Posterior cingulate gyrus (tissue), 11 donors: ENCODE measurements at places on chromosomes 5 and 9.

DNA sequence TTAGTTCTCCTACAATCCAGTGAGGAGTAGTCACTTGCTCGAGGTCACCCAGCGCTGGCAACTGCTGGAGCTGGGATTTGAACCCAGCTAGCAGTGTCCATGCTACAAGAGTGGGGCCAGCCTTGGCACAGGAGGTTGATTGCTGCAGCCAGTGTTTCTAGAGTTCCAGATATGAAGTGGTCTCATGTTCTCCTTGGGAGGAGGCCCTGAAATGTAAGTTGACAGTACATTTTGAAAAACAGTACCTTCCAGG, 802 bp downstream of the CCDC107 start:
- DNase-seq: no peak

GRCh38 chr5:71830681-71831539, 111.8 kb downstream of the CARTPT start:
- DNase-seq: peak; percentile 50

DNA sequence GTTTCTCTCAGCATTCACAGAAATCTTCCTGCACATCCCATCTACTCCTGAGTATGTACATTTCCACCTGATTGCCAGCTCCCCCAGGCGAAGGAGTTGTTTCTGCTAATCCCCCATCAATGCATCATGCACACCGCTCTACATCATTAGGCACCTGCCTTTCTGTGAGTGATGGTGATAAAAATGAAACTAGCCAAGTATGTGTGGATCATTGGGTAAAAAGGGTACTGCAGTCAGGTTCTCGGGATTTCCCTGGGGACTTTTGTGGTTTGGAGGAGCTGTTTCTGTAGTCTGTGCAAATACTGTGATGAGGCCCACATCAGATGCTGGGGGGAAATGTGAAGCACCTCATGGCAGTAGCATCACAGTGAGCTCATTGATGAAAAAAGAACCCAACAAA, 30.4 kb downstream of the CAMK4 start:
- no peak for DNase-seq

- DNase-seq: no peak
These were observed 16.8 kb downstream of the GLT6D1 start for GRCh38 chr9:135622415-135623020.

- DNase-seq: no peak
These were observed 413.4 kb downstream of the TMEM38B start for GRCh38 chr9:106107716-106108115.

GRCh38 chr9:78029551-78030295, 1.9 kb downstream of the GNAQ start:
- no peak for DNase-seq

GRCh38 chr5:40717281-40717680, 37.6 kb downstream of the PTGER4 start:
- no peak for DNase-seq

DNA sequence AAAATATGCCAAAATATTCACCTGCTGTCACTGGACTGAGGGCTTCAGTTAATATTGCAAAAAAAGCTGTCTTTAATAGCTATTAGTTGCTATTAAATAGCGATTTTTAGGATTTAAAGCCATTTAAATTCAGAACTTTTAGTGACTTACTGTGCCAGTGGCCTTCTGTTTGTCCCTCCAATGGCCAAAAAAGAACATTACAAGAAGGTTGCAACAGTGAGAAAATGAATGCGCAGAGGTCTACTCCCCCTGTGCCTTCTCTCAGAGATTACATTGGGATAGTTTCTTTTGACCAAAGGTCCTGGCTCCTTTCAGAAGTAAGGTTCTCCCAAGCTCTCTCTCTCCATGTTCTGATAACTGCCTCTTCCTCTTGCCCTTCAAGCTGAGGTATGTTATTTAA, 930.3 kb upstream of the ARRDC3 start:
- DNase-seq: no peak

DNA sequence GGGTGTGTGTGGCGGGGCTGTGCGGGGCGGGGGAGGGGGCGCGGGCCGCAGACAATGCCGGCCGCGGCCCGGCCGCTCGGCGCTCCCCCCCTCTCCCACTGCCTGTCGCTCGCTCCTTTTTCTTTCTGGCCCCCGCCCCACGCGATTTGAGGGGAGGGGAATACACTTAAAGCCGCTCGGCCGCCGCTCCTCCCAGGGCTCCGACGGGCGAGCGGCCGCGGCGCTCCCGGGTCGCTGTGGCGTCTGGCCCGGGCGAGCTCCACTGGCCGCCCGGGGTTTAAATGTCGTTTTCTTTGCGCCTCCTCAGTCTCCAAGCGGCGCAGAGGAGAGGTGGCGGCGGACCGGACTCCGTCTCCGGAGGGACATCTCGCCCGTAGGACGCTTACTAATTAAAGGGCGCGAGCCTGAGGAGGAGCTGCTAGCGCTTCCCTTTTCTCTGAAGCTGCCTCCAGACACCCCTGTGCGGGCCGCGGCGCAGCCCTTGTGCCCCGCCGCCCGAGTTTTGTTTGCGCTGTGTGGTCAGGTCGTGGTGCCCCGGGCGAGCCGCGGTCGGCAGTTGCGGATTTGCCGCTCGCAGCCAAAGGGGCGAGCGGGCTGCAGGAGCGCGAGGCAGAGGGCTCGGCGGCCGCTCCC, 1.4 kb downstream of the ZSWIM6 start:
- DNase-seq: peak; percentile 77

- no peak for DNase-seq
These were observed 60.5 kb downstream of the SIL1 start for GRCh38 chr5:139137697-139138096.

DNA sequence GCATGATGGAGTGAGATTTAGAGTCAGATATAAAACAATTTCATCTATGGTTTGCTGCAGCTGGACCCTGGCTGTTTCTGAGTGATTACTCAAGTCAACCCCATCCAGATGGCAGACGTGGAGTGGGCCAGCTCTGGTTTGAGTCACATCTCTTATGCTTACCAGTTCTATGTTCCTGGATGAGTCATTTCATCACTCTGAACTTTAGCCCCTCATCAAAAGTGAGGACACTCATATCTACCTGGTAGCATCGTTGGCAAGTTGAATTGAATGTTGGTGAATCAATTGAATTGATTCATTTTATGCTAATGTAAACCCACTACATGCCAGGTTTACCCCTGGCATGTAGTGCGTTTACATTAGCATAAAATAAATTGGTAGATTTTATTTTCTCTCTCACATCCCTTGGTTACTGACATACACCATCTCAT, 176.4 kb downstream of the FGF18 start:
- no peak for DNase-seq

DNA sequence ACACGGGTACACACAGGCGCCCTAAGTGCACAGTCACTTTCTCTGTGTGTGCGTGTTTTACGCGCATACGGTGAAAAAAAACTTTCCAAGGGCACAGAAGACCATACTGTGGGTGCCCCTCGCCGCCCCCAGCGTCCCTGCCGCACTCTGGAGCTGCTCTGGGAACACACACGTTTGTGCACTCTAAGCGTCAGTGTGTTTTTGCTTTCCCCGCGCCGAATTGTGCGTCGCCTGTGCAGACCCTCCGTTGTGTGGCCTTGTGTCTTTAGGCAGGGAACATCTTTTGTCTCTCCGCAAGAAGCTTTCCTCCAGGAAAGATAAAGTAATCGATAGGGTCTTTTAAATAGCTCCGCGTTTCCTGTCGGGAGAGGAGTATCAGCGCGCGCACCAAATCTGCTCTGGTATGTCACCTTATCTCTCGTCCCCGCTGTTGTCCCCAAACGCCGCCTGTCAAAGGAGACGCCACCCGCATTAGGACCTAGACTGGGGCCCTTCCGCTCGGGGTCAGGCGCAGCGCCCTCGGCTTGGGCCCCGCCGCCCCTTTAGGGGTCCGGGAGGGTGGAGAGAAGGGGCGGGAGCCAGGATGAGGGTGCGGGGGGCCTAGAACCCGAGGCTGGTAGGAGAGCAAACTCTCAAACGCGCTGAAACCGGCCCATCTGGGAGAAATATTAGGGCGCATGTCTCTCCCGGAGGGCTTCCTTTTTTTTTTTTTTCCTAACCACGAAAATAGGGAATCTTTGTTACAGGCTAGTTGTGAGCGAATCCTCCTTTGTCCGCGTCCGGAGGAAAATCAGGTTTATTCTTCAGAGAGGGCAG, 10.5 kb upstream of the NKX2-5 start:
- DNase-seq: no peak

DNA sequence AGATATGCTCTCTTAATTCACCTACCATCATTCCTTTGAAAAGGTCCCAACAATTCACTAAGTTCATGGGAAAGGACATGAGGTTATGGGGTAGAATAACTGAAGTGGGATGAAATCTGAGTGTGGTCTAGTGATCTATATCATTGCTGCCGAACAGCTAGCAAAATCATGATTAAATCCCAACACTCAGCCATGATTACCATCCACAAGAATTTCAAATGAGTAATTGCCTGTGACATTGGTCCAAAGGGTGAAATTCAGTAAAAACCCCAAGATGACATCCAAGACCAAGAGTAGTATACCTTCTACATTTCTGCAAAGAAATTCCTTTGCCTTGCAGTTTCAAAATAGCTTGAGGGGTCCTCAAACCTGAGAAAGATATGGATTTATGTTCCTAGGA, 225.6 kb downstream of the SPOCK1 start:
- no peak for DNase-seq

DNA sequence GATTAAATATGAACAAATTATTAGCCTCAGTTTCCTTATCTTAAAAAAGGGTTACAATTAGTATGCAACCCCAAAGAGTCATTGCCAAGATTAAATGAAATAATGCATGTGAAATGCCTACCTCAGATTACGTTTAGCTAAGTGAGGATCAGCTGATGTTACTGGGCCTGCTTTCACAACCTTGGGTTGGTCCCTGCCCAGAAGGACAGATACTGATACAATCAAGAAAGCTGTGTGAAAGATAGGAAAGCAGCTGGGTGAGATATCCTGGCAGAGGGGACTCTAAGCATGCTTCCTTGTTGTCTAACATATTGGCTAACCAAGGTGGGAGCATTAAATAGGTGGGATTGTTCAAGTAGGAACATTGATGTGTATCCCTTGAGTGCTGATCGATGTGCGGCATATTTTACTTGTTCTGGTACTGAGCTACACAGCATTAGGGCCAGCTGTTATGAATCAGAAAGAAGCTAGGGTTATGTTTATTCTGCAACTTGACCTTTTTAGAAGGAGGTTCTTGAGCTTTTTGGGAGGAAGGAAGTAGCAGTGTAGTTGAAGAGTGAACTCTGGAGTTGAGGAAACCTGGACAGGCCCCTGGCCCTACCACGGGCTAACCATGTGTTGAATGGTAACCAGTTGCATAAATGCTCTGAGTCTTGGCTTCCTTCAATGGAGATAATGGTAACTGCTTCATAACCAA, 28.9 kb downstream of the SNX24 start:
- no peak for DNase-seq

GRCh38 chr5:107404595-107405374, 266.0 kb downstream of the EFNA5 start:
- no peak for DNase-seq

- no peak for DNase-seq
These were observed 308.6 kb downstream of the ADAMTS6 start for GRCh38 chr5:65173130-65173525.

- no peak for DNase-seq
These were observed 22.9 kb upstream of the AOPEP start for GRCh38 chr9:94703488-94704140.

GRCh38 chr9:69579032-69579758, 93.0 kb downstream of the APBA1 start:
- DNase-seq: no peak

GRCh38 chr9:110605565-110605964, 26.0 kb upstream of the SVEP1 start:
- DNase-seq: no peak

DNA sequence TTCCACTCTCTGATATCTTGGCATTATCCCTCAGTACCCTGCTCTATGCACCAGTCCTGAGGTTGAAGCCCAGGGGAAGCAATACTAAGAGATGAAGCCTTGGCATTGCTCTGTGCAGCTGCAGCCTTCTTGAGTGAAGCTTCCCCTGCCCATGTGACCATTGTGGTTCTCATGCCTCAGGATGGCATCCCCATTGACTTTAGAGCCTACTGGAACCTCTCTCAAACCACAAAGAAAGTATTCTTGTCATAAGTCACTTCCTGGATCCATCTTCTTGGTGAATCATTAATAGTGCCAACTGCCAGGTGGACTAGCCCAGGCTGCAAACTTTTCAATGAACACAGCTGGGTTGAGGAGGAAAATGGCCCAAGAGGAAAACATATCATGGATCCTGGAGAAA, 283.9 kb upstream of the RFX3 start:
- no peak for DNase-seq

- DNase-seq: no peak
These were observed 147.4 kb downstream of the AGTPBP1 start for GRCh38 chr9:85594316-85594715.

- DNase-seq: no peak
These were observed 20.6 kb upstream of the LARP1 start for GRCh38 chr5:154734370-154735248.

DNA sequence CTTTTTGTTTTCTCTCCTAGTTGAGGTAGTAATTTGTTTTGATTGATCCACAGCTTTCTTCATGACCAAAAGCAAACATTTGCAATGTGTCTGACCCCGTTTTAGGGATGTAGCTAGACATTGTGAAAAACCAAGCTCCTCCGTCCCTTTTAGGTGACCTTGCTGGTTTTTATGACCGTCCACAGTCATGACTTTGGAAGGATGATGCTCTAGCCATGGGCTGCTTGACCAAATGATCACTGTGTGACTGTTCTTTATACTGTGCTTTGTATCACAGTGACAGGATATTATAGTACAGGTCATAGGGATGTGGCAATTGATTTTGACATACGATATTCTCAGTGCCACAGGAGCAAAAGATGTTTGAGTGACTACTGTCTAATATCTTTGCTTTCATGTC, 54.4 kb downstream of the KCNN2 start:
- no peak for DNase-seq

DNA sequence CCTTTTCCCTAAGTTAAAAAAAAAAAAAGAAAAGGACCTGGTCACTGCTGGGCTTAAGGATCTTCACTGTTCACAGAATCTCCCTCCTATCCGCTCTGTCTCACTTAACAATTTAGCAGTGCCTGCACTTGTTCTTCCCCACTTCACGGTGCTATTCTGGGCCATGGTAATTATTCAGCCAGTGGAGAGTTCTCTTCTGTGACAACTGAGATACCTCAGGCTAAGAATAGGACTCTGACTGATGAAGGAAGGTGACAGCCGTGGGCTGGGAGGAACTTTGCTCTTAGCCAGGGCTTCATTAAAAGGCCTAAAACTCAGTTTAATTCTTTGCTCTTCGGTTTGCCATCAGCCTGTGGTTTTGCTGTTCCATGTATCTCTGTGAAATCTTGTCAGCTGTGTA, 51.9 kb upstream of the ENTREP1 start:
- DNase-seq: no peak

DNA sequence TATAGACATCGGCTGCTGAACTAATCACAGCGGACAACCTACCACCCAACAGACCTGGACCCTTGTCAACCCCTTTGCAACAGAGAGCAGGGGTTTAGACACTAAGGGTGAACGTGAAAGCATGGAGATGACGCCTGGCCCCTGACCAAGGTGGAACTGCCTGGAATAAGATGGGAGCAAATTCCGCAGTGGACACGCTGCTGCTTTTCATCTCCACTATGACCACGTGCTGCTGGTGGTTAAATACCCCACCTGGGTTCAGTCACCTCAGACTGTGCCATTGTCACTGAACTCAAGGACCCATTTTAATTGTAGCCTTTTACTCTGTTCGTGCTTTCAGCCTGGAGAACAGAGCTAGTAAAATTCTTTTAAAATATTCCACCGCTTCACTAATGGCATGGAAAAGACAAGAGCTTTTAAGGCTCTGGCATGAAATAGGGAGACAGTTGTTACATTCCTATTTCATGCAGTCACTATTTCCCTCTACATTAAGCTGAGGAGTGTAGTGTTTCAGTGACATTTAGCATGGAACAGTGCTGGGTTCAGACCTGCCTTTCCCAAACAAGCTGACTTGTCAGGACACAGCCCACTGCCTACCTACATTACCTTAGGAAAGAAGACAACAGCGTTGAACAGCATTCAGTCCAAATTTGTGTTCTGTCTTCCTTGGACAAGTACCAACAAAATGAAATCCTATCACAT, 96.8 kb downstream of the ANKRD18B start:
- DNase-seq: no peak
